Pancreas (tissue), 10 donors: ENCODE measurements at places on chromosomes 5 and 9. TPM values are rescaled to one million over a fixed set of nuclear protein-coding genes. Genes with fewer than 3 reads are reported as not detected.

The PCDHGC5 gene
- total RNA-seq: 0.97 TPM

The GCNT4 gene
- total RNA-seq: 2.9 TPM

The PLPPR1 gene
- total RNA-seq: 0.55 TPM

The APBA1 gene
- total RNA-seq: 1.8 TPM

The HAVCR1 gene
- not detected for total RNA-seq

The ATP6V1G1 gene
- total RNA-seq: 38.3 TPM

The C9orf153 gene
- total RNA-seq: 0.13 TPM
